Naive thymus-derived CD8-positive, alpha-beta T cell (primary cell): ENCODE measurements at places on chromosomes 7 and 10.

- DNase-seq = no peak
These were observed 303.7 kb downstream of the PRPF18 start for GRCh38 chr10:13890233-13891127.

GRCh38 chr7:127591189-127591588, 2.3 kb upstream of the FSCN3 start:
- DNase-seq = no peak

GRCh38 chr10:73097305-73097670, 622 bp upstream of the P4HA1 start:
- DNase-seq = no peak

GRCh38 chr7:14219125-14219524, 229.7 kb upstream of the ETV1 start:
- DNase-seq = no peak

DNA sequence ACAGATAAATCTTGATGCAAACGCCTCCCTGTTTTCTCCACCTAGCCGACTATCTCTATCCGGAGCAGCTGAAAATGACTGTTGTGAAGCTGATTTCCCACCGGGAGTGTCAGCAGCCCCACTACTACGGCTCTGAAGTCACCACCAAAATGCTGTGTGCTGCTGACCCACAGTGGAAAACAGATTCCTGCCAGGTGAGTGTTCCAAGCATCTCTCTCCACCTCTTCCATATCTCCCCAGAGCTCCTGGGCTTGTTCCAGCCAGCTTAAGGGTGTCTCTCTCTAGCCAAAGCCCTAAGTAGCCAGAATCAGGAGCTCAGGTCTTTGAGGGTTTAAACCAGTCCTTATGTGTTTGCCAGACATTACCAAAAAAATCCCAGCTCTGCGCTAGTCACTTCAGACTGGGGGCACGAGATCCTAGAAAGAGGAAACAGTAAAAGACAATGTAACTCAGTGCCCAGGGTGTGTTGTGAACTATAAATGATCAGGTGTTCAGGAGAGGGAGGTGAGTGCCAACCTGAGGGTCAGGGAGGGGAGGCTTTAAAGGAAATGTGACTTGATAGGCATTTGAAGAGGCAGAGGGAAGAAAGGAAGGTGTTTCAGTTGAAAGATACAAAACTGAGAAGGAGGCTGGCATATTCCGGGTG, 4.4 kb downstream of the PLAU start:
- no peak for DNase-seq

DNA sequence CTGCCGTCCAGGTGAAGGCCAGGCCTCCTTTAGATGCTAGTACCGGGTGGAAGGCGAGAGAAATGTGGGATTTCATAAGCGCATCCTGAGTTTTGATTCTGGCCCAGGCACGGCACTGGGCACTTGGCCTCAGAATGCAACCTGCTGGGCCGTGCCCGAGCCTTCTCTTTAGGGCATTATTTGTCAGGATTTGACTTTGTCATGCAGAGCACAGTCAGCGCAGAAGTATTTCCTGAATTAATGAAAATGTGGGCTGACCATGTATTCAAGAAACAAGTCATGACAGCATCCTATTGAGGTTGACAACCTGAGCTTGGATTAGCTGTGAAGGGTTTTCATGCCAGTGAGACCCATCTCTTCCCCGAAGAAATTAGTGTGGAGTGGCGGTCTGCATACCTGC, 34.4 kb downstream of the RCC1L start:
- DNase-seq = no peak

GRCh38 chr7:20216406-20217036, 663 bp downstream of the MACC1 start:
- no peak for DNase-seq

GRCh38 chr7:100720279-100720670, at the start of gene EPO:
Gene EPO (plus strand): TSS chr7:100720468. CDS start chr7:100720981, 513 bp downstream.
- DNase-seq = no peak

DNA sequence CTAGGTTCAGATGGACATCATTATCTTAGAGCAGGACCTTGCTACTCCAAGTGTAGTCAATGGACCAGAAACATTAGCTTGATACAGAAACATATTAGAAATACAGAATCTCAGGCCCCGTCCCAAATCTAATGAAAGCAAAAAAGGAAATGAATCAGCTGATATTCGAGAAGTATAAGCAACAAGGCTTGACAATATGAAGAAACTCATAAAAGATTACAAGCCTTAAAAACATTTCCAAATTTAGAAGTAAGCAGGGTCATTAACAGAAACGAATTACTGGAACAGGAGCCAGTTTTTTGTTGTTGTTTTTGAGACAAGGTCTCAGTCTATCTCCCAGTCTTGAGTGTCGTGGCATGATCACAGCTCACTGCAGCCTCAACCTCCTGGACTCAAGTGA, 40.5 kb upstream of the GSAP start:
- no peak for DNase-seq

DNA sequence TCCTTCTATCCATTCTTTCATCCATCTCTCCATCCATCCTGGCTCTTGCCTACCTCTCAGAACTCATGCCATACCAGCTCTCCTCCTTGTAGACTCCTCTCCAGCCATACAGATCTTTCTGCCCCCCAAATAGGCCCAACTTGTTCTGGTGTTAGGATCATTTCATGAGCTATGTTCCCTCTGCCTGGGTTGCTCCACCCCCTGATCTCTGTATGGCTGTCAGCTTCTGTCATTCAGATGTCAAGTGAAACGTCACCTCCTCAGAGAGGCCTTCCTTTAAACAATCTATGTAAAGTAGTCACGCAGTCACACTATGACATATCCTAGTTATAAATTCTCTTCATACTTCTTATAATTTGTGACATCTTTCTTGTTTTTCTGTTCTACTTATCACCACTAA, 42.3 kb upstream of the PNLIPRP3 start:
- no peak for DNase-seq

DNA sequence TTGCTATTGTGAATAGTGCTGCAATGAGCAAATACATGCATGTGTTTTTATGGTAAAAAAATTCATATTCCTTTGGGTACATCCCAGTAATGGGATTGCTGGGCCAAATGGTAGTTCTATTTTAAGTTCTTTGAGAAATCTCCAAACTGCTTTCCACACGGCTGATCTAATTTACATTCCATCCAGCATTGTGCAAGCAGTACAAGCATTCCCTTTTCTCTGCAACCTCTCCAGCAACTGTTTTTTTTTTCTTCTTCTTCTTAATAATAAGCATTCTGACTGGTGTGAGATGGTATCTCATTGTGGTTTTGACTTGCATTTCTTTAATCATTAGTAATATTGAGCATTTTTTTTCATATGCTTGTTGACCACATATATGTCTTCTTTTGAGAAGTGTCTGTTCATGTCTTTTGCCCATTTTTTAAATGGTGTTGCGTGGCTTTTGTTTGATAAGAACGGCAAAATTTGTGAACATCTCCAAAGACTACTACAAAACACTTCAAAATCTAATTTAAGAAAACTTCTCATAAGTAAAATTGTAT, 136.1 kb upstream of the MYO3A start:
- DNase-seq = no peak

DNA sequence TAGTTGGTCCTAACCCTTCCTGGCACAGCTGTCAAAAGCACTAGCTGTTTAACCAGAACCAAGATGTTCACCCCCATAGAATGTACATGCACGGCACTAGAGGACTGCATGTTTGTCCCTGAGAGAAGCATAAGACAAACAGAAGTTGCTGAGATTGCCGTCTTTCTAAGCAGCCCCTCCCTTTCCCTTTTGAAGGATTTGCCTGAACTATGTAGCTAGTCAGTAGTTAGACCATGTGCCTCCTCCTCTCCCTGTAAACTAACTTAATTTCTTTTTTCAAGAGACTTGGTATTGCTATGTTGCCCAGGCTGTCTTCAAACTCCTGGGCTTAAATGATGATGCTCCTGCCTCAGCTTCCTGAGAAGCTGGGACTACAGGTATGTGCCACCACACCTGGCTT, 40.7 kb downstream of the TBC1D12 start:
- no peak for DNase-seq

- DNase-seq = no peak
These were observed 142.3 kb downstream of the JAZF1 start for GRCh38 chr7:28038175-28038797.

GRCh38 chr7:33421429-33421828, 292.1 kb downstream of the BBS9 start:
- no peak for DNase-seq

DNA sequence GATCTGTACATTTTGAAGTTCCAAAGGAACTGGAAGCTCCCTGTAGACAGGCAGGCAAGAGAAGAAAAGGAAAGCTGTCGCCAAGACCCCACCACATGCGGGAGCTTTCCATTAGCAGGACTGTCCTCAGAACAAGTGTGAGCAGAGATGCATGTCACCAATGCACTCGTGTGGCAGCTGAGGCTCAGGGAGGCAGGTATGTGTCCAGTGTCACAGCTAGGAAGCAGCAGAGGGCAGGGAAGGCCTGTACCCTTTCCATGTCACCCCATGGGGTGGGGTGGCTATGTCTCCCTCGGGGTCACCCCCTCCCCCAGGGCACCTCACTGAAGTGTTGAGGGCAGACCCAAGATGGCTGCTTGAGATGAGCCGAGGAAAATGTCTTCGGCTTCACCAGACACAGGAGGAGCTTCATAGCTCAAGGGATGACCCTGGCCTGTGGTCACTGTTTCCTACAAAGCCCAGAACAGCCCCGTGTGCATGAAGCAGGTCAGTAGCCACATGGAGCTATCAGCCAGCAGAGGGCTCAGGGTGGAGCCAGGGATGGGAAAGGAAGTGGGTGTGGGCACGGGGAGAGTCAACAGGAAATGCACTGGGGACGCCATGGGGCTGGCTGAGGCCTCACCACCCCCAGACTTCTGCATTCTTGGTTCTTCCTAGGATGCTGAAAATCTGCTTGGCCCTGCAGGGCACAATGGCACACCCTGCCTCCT, 96.6 kb downstream of the FAM53B start:
- peak; percentile 37 for DNase-seq

GRCh38 chr7:41219276-41219675, 483.6 kb downstream of the INHBA start:
- no peak for DNase-seq

- no peak for DNase-seq
These were observed 52.6 kb upstream of the ST8SIA6 start for GRCh38 chr10:17506856-17507471.

GRCh38 chr10:110460111-110460809, 37.4 kb upstream of the DUSP5 start:
- DNase-seq = no peak

- DNase-seq = no peak
These were observed 2.9 kb downstream of the SLC16A12 start for GRCh38 chr10:89532476-89532875.

GRCh38 chr7:150378115-150378852, 846 bp upstream of the ZNF775 start:
- DNase-seq = no peak

DNA sequence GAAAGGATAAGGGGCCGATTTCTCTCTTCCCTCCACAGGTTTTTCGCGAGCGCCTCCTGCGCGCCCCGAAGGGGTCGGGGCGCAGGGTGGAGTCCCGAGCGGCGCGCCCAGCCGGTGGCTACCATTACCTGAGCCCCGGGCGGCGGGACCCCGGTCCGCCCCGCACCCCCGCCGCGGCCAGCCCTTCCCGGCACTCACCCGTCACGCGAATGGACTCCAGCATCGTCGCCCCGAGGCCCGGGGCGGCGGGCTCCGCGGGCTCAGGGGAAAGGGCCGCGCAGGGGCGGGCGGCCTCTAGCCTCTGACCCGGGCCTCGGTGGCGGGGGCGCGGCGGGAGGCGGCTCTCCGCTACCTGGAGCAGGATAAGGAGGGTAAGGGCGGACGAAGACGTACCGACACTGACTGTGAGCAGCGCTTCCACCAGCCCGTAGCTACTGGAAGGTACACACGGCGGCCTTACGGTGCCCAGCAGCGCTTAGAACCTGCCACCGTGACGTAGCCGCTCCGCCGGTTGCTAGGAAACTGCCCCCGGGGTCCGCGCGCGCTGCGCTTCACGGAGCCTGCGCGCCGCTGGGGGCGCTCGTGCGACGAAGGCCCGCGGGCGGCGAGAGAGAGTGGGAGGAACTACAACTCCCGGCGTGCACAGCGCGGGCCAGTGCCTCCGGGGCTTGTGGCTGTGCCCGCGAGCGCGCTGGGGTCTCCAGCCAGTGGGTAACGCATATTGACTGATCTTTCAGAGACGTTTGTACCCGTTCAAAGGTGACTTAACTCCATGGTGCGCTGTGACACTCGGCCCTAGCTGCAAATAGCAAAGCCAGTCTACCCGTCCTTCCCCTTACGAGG, 22.7 kb upstream of the ANLN start:
- peak; percentile 90 for DNase-seq

DNA sequence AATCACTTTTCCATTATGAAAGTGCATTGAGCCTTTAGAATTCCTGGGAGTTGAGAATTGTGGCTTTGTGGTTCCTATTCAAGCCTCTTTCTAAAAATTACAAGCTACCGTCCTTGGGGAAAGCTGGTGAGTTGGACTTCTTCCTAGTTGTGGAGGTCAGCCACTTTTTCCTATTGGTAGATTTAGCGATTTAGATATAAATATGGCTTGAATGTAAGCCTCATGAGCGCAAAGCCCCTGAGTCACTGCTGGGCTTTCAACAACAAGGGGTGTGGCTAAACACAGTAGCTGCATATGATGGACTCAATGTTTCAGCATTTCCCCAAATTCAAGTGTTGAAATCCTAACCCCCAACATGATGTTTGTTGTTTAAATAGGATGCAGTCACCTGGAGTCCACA, 150.0 kb upstream of the IGFBP3 start:
- DNase-seq = no peak

DNA sequence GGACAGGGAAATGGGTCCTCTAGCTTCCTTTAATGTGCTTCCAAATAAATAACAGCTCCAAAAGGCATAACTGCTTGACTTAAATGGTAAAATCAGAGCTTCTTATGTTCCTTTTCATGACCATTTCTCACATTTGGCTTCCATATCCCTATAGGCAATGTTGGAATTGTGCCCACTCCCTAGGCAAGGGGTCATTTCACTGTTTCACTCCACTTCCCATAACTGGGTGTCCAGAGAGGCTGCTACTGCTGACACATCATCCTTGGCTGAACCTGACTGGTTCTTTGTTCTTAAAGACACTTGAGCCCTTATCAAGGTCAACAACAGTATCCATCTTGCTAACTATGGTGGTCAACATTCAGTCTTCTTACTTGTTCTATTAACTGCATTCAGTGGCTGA, 37.1 kb downstream of the PRTFDC1 start:
- DNase-seq = no peak

DNA sequence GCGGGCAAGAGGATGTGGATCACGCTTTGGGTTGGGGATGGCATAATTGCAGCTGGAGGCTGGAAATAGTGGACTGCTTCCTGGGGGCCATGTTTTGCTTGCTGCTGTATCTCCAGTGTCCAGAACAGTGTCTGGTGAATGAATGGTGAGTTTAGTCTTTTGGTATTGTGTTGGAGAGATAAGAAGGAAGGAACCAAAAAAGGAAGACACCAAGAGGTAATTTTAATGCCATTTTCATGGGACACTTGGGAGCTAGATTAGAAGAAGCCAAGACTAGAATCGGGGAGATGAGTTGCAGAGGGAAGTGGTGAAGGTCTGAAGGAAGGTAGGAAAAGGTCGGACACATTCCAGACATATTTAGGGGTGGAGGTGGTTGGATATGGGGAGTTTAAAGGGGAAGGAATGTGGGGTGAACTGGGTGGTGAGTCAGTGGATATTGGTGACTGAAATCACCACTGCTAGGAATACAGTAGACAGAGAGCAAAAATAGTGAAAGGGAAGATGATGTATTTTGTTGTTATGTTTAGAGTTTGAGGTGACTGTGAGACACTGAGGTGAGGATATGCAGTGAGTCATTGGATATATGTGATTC, 76.7 kb downstream of the CCNY start:
- no peak for DNase-seq

GRCh38 chr10:26464632-26465280, 26.6 kb downstream of the APBB1IP start:
- no peak for DNase-seq
